ENCODE measurements at places on chromosomes 7 and 10. TPM values are rescaled to one million over a fixed set of nuclear protein-coding genes. Genes with fewer than 3 reads are reported as not detected.

Gene CDK6
- polyA plus RNA-seq = 1.6 TPM

Gene GPR15LG
- polyA plus RNA-seq = not detected

Gene STEAP4
- not detected for polyA plus RNA-seq

Gene HOXA11
- polyA plus RNA-seq = not detected

Gene OPN1SW
- polyA plus RNA-seq = 0.97 TPM

Gene FAM53B
- polyA plus RNA-seq = 0.08 TPM

Gene CARD11
- not detected for polyA plus RNA-seq

Gene HGF
- 0.22 TPM for polyA plus RNA-seq

Gene VCL
- 1.7 TPM for polyA plus RNA-seq

Gene MBL2
- not detected for polyA plus RNA-seq

Gene FOXK1
- polyA plus RNA-seq = 0.84 TPM

Gene LRRC61
- polyA plus RNA-seq = 0.67 TPM

Gene FEZF1
- polyA plus RNA-seq = not detected

Gene MACC1
- not detected for polyA plus RNA-seq

Gene MSS51
- polyA plus RNA-seq = 0.36 TPM

Gene MTURN
- 24.7 TPM for polyA plus RNA-seq

Gene NCF1
- not detected for polyA plus RNA-seq

Gene MKX
- 4.2 TPM for polyA plus RNA-seq

Gene PNLIPRP2
- not detected for polyA plus RNA-seq

Gene SMO
- 1.0 TPM for polyA plus RNA-seq

Gene GNAI1
- polyA plus RNA-seq = 250 TPM

Gene GIMAP8
- polyA plus RNA-seq = not detected

Gene TMEM176A
- not detected for polyA plus RNA-seq

Gene FAM25A
- polyA plus RNA-seq = not detected

Gene AKR1C8
- not detected for polyA plus RNA-seq

Measured in Purkinje cell (primary cell).